OCI-LY7 (cell line): ENCODE measurements at places on chromosomes 2 and 18.

DNA sequence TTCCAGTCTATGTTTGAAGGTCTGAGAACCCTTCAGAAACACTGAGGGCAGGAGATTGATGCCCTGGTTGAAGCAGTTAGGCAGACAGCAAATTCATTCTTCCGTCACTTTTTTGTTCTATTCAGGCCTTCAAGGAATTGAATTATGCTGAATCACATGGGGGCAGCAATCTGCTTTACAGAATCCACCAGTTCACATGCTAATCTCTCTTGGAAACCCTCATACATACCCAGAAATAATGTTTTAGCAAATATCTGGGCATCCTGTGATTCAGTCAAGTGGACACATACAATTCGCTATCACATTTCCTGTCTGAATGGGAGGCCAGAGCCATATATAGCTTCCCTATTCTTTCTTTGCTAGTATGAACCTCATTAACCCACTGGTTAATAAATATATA is 301.4 kb upstream of the CNTNAP5 start:
- no peak for DNase-seq

- DNase-seq = no peak
Measured at GRCh38 chr2:204571911-204572310, 26.6 kb downstream of the PARD3B start.

- no peak for DNase-seq
Measured at GRCh38 chr2:127174136-127174535, 46.0 kb downstream of the CYP27C1 start.

- DNase-seq = no peak
Measured at GRCh38 chr2:28505361-28505760, 9.5 kb downstream of the PLB1 start.
